ENCODE measurements at places on chromosomes 7 and 10.
A peak's percentile ranks its signal among the peaks of the same experiment; 100 is the strongest.

GRCh38 chr10:44476409-44477045 is 91.6 kb upstream of the CXCL12 start:
- no peak for DNase-seq

GRCh38 chr7:95594185-95594584 is 2.1 kb downstream of the PDK4 start:
- DNase-seq: no peak

DNA sequence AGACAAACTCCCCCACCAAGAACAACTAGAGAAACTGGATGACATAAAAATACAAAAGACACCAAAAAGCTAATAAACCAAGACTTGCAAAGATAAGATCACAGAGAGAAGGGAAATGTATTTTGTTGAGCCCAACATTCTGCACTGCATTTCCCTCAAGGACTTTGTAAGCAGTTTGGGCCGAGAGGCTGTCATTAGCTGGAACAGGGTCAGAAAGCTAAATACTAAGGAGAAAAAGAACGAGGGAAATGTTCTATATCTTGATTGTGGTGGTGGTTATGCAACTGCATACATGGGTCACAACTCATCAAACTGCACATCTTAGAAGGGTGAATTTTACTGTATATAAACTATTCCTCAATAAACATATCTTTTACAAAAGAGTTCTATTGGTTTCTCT is 315.0 kb downstream of the IPMK start:
- no peak for DNase-seq

GRCh38 chr7:30688718-30689221 is 6.5 kb upstream of the CRHR2 start:
- DNase-seq: no peak

GRCh38 chr10:66218289-66218688 is 707.5 kb upstream of the LRRTM3 start:
- no peak for DNase-seq

DNA sequence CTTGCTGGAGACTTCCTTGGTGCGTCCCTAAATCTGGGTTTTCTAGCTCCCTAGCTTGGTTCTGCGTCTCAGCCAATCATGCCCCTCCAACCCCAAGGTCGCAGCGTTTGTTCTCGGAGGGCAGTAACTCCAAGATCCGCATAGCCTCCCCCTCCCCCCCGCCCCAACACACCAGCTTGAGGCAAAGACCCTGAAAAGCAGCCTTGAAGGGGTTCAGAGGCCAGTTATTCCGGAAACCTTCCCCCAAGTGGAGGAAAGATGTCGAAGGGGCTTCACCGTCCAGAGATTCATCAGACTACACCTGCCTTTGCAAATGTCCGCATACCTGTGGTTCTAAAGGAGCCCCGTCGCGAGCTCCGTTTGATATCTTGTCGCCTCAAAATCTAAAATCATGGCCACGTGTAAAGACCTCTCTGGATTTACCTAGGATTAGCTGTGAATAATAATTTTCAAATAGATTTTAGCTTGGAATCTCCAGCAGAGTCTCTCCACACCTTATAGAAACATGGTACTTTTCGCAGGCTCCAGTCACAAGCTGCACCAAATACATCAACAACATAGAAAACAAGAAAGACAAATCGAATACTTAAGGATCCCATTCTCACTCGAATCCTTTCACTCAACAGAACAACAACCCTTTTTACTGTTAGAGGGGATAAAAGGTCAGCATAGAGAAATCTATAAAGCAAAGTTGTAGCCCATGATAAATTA is 7.9 kb downstream of the DLX6 start:
- DNase-seq: no peak

- DNase-seq: peak; percentile 24
Measured at GRCh38 chr10:131928248-131929095, 27.7 kb downstream of the PPP2R2D start.

All from stomach (tissue), 19 donors.